ENCODE measurements at places on chromosomes 5 and 9.

GRCh38 chr5:6083311-6083978 is 294.9 kb downstream of the MED10 start:
- no peak overlapping the region for H3K4me3 ChIP-seq
- H3K4me1 ChIP-seq: no peaks in the 10 kb centered on the region
- H3K27me3 ChIP-seq: no peaks in the 10 kb centered on the region

DNA sequence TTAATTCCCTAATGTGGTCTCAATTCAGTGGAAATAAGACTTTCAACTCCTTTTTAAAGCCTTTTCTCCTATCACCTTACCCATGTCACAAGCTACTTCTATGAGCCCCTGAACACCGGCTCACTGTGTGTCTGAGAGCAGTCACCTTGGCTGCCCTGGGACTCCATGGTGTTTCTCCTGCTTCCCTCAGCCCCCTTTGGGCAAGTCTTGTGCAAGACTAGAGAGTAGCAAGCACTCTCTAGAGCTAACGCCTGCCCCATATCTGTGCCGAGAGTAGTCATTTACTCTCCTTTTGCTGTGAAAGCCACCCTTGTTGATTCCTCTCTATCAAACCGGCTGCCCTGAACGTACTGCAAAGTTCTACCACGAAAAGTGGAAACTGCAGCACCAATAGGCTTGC is 77.9 kb upstream of the DAB2 start:
- no peaks in the 10 kb centered on the region for H3K27me3 ChIP-seq
- H3K36me3 ChIP-seq: no peaks in the 10 kb centered on the region
- H3K4me1 ChIP-seq: no peaks in the 10 kb centered on the region
- H3K27ac ChIP-seq: no peak overlapping the region

- H3K36me3 ChIP-seq: no peaks in the 10 kb centered on the region
- no peak for DNase-seq
- no peak overlapping the region for H3K27ac ChIP-seq
- no peaks in the 10 kb centered on the region for H3K27me3 ChIP-seq
- H3K4me1 ChIP-seq: no peaks in the 10 kb centered on the region
These were observed 39.8 kb upstream of the RANBP6 start for GRCh38 chr9:6055216-6055615.

DNA sequence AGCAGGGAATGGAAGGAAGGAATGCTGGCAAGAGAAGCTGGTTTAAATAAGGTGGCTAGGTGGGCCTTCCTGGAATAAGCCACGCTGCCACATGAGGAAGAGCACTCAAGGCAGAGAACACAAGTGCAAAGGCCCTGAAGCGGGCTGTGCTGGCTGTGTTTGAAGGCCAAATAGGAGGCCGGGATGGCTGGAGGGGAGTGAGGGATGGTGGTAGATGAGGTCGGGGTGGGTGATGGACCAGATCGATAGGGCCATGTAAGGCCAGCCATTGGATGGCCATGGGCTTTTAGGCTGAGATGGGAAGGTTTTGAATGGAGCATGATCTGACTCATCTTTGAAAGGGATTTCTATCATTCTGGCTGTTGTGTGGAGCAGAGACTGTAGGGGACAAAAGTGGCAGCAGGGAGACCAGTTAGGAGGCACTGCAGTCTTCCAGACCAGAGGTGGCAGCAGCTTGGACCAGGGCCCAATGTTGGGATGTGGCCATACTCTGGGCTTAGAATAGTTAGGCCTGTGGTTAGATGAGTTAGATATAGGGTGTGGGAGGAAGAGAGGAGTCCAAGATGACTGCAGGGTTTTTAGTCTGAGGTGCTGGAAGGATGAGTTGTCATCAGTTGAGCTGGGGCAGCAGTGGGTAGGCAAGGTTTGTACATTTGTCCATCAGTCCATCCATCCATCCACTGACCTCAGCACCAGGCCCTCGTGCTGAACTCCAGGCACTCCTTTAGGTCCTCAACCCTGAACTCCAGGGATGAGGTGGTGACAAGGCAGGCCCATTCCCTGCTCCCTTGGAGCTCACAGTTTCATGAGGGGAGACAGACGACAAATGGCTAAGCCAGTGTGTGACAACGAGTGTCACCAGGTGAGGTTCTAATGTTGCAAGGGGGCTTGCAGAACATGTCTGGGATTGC is 30.3 kb downstream of the NDST1 start:
- no peaks in the 10 kb centered on the region for H3K27me3 ChIP-seq
- H3K27ac ChIP-seq: no peak overlapping the region
- no peaks in the 10 kb centered on the region for H3K4me1 ChIP-seq
- H3K4me3 ChIP-seq: no peak overlapping the region

DNA sequence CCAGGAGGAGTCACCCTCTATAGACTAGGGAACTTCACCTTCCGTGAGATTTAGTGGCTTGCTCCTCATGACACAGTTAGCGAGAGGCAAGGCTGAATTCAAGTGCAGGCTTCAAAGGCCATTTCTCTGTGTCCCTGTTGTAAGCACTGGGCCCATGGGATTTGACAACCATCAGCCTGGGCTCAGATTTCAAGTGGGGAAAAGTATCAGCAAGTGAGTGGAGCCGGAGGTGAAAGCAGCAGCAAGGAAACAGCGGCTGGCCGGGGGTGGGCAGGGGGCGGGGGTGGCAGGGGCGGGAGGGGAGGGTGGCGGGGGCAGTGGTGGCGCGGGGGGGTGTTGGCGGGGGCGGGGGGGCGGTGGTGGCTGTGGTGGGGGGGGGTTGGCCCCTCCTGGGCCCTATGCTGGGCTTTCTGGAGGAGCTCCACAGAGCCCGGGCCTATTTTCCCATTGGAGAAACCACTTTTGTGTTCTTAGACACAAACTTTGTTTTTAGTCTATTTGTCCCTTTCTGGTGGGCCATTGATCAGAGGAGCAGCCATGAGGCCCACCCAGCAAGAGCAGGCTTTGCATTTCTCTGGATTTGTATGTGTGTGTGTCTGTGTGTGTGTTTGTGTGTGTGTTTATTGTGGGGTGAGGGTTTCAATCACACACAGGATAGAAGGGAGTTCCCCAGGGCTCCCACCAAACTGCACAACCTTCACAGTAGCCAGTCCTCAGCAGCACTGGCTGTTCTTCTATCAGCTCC is 165.4 kb upstream of the RAI14 start:
- H3K4me3 ChIP-seq: no peak overlapping the region
- no peaks in the 10 kb centered on the region for H3K36me3 ChIP-seq
- no peak for DNase-seq
- H3K27ac ChIP-seq: no peak overlapping the region

DNA sequence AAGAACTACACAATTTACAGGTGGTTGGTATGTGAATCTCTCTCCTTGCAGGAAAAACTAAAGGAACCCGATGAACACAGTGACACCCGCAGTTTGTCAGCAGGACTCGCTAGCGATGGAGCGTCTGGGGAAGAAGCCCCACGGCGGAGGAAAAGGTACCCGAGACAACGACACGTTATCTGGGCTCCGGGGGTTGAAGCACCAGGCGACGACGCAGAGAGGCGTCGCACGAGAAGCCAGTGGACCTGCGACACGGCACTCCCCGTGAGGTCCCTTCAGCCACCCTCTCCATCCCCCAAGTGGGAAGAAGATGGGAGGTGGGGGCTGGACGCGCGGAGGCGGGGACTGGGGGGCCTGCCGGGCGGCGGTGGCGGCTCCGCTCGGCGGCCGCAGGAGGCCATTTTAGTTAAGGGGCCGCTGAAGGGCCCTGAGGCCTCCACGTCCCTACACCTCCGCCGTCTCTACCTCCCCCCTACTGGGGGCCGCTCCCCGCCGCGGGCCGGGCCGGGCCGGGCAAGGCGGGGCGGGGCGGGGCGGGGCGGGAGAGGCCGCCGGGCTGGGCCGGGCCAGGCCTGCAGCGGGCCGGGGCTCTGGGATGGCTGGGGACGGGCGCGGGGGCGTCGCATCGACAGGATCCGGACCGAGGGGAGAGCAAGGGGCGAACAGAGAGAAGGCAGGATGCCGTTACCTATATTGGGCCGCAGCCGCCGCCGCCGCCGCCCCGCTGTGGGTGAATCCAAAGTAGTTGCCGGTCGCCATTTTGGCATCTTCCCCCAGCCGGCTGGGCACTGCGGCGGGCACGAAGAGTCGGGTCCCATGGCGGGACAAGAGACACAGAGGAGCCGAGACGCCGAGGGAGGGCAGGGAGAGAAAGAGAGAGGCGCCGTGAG is 754 bp downstream of the ZFR start:
- no peaks in the 10 kb centered on the region for H3K27me3 ChIP-seq
- H3K27ac ChIP-seq: peak overlapping the region; percentile 97
- H3K4me3 ChIP-seq: peak overlapping the region; percentile 96
- H3K4me1 ChIP-seq: peaks cover 16% of the 10 kb centered on the region
- DNase-seq: peak; percentile 55
- no peaks in the 10 kb centered on the region for H3K36me3 ChIP-seq

DNA sequence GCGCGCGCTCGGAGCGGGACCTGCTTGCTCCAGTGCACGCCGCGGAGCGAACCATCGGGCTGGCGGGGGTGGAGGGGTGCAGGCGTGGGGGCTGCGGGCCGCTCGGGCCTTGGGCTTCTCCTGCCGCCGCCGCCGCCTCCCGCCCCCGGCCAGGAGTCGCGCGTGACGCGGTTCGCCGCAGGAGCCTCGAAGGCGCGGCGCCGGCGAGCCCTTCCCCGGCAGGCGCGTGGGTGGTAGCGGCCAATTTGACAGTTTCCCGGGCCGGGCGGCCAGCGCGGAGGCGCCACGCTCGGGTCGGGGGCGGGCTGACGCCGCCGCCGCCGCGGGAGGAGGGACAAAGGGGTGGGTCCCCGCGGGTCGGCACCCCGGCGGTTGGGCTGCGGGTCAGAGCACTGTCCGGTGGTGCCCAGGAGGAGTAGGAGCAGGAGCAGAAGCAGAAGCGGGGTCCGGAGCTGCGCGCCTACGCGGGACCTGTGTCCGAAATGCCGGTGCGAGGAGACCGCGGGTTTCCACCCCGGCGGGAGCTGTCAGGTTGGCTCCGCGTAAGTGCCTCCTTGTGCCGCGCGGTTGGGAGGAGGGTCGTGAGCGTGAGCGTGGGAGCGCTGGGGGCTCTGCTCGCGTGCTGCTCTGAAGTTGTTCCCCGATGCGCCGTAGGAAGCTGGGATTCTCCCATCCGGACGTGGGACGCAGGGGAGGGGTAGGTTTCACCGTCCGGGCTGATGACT is at the start of gene TJP2:
Gene TJP2 (plus strand): TSS at position 387 of the 725 bp plus-strand sequence. CDS start 96 bp downstream, at position 483.
- H3K27me3 ChIP-seq: no peaks in the 10 kb centered on the region
- peak; percentile 65 for DNase-seq

DNA sequence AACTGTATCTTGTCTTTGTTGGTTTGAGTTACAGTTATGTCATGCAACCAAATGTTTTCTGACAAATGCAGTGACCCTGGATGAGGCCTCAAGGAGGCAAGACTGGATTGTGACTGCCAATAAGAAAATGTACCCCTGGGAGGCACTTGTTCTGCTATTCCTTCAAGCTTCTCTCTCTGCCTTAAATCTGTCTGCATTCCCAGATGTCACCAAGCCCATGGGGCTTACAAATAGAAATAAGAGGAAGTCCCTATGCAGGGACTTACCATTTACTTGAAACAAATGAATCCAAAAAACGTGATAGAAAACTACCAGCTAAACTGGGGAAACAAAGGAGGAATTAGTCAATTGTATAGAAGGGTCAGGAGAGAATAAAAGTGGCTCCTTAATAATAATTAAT is 8.2 kb upstream of the PARP8 start:
- no peak for DNase-seq
- no peaks in the 10 kb centered on the region for H3K4me1 ChIP-seq
- no peak overlapping the region for H3K27ac ChIP-seq
- no peaks in the 10 kb centered on the region for H3K27me3 ChIP-seq
- H3K4me3 ChIP-seq: no peak overlapping the region

- H3K4me1 ChIP-seq: peaks cover 7% of the 10 kb centered on the region
- no peak for DNase-seq
- H3K27ac ChIP-seq: peak overlapping the region; percentile 65
- H3K4me3 ChIP-seq: no peak overlapping the region
- H3K27me3 ChIP-seq: no peaks in the 10 kb centered on the region
- H3K36me3 ChIP-seq: no peaks in the 10 kb centered on the region
These were observed 6.9 kb upstream of the GSN start for GRCh38 chr9:121261107-121261460.

GRCh38 chr5:64838803-64839202 is 70.1 kb downstream of the CWC27 start:
- no peaks in the 10 kb centered on the region for H3K4me1 ChIP-seq
- DNase-seq: no peak
- no peaks in the 10 kb centered on the region for H3K36me3 ChIP-seq
- no peak overlapping the region for H3K4me3 ChIP-seq
- H3K27ac ChIP-seq: no peak overlapping the region

DNA sequence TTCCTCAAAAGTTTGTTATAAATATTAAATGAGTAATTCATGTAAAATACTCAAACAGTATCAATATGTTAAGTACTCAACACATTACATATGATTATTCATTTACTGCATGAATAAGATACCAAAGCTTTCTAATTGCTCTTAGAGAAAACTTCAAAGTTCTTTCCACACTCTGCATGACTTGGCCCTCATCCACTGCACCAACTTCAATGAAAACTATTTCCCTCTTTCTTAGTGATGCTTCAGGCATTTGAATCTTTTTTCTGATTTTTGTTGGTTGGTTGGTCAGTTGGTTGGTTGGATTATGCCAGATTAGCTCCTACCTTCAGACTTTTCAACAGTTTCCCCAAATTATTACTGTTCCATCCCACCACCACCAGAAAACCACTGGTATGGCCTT is 314.7 kb upstream of the RGMB start:
- H3K4me3 ChIP-seq: no peak overlapping the region
- no peak overlapping the region for H3K27ac ChIP-seq
- no peaks in the 10 kb centered on the region for H3K36me3 ChIP-seq
- H3K4me1 ChIP-seq: no peaks in the 10 kb centered on the region
- DNase-seq: no peak

- DNase-seq: no peak
- H3K4me1 ChIP-seq: no peaks in the 10 kb centered on the region
- H3K27me3 ChIP-seq: no peaks in the 10 kb centered on the region
- H3K4me3 ChIP-seq: no peak overlapping the region
- no peaks in the 10 kb centered on the region for H3K36me3 ChIP-seq
- H3K27ac ChIP-seq: no peak overlapping the region
These were observed 7.0 kb upstream of the TUT7 start for GRCh38 chr9:86361176-86361575.

DNA sequence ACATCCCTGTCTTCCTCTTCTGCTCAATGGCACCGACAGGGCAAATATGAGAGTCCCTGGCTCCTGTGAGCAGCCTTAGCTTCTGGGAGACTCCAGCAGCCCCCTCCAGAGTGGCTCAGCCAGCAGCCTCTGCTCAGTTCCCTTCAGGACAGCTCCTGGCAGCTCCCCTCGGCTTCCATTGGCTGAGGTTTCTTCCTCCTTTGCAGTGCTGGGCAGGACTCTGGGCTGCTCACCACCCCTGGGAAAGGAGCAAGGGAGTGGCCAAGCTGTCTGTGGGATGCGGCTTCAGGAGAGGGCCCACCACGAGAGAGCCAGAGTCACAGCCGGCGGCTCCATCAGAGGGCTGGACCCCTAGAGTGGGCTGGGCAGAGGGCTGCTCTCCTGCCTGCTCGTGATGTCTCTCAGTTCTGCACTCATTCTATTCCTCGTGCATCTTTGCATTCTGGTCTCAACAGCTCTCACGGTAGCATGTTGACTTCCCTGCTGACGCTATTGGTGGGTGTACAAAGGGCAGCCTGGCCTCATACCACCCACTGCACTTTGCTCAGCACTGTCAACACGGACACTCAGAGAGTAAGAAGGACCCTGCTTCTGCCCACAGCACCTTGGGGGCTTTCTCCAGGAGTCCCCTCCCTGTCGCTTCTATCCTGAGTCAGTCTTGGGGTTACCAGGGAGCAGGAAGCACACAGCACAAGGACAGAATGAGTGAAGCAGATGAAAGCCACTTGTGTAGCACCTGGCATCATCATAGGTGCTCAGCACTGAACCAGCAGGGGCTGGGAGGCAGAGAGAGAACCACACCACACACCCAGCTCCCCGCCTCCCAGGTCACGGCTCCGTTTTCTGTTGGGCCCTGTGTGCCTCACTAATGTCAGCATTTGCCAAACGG is 80.9 kb upstream of the ALDH1B1 start:
- H3K27me3 ChIP-seq: no peaks in the 10 kb centered on the region
- H3K27ac ChIP-seq: no peak overlapping the region
- no peak for DNase-seq
- H3K36me3 ChIP-seq: no peaks in the 10 kb centered on the region
